Activated CD4-positive, alpha-beta T cell treated with anti-CD3 and anti-CD28 coated beads, Interleukin-2, amount 10 ng/mL, durations not matched to agents 7 days and 5 days (primary cell): ENCODE measurements at places on chromosomes 12 and 14. TPM values are rescaled to one million over a fixed set of nuclear protein-coding genes. Genes with fewer than 3 reads are reported as not detected.

GRCh38 chr12:15787778-15788177 is 1.4 kb downstream of the EPS8 start:
- peak overlapping the region; percentile 81 for H3K4me3 ChIP-seq
- H3K27ac ChIP-seq, result no peak overlapping the region
- DNase-seq, result no peak
- no peaks in the 10 kb centered on the region for H3K36me3 ChIP-seq
- H3K4me1 ChIP-seq, result peaks cover 17% of the 10 kb centered on the region

GRCh38 chr12:124334976-124335375 is 40.1 kb downstream of the RFLNA start:
- no peaks in the 10 kb centered on the region for H3K4me1 ChIP-seq
- no peak for DNase-seq
- H3K4me3 ChIP-seq, result no peak overlapping the region
- no peak overlapping the region for H3K27ac ChIP-seq
- peaks cover 19% of the 10 kb centered on the region for H3K36me3 ChIP-seq

GRCh38 chr14:104494483-104494882 is 85.1 kb upstream of the C14orf180 start:
- no peak overlapping the region for H3K27ac ChIP-seq
- no peak overlapping the region for H3K4me3 ChIP-seq
- H3K36me3 ChIP-seq, result no peaks in the 10 kb centered on the region
- peaks cover 17% of the 10 kb centered on the region for H3K27me3 ChIP-seq
- DNase-seq, result peak; percentile 33

DNA sequence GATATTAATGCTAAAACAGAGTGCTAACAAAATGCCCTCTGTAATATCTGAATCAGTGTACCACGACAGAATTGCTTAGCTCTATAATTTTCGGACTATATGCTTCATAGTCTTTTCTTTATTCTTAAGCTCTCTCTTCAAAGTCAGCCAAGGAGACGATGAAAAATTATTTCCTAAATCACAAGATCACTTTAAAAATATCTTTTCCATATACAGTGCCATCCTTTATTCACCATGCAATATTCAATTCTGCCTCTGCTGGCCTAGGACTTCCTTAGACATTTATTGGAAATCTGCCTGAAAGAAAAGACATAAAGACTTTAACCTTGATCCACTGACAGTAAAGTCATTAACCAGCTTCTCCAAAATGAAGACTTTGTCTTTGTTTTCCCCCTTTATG is 238.9 kb upstream of the BTG1 start:
- H3K36me3 ChIP-seq, result peaks cover 7% of the 10 kb centered on the region
- H3K27me3 ChIP-seq, result no peaks in the 10 kb centered on the region
- no peak overlapping the region for H3K4me3 ChIP-seq
- peaks cover 43% of the 10 kb centered on the region for H3K4me1 ChIP-seq

- H3K4me3 ChIP-seq, result no peak overlapping the region
- no peak for DNase-seq
- H3K27me3 ChIP-seq, result no peaks in the 10 kb centered on the region
- no peak overlapping the region for H3K27ac ChIP-seq
Observed at GRCh38 chr14:68694516-68695235, 98.2 kb downstream of the ZFP36L1 start.

GRCh38 chr14:53010193-53011040 is 59.6 kb upstream of the FERMT2 start:
- peaks cover 2% of the 10 kb centered on the region for H3K4me1 ChIP-seq
- H3K27ac ChIP-seq, result no peak overlapping the region
- no peak overlapping the region for H3K4me3 ChIP-seq
- H3K27me3 ChIP-seq, result peaks cover 6% of the 10 kb centered on the region
- no peak for DNase-seq

KRT74 gene
- total RNA-seq, result 0.15 TPM

SPTB gene
- total RNA-seq, result not detected

TNFRSF1A gene
- 59.3 TPM for total RNA-seq

FOXM1 gene
- 119 TPM for total RNA-seq

TAS2R9 gene
- total RNA-seq, result not detected

THAP2 gene
- 7.1 TPM for total RNA-seq
